ENCODE measurements at places on chromosomes 3 and 15.

DNA sequence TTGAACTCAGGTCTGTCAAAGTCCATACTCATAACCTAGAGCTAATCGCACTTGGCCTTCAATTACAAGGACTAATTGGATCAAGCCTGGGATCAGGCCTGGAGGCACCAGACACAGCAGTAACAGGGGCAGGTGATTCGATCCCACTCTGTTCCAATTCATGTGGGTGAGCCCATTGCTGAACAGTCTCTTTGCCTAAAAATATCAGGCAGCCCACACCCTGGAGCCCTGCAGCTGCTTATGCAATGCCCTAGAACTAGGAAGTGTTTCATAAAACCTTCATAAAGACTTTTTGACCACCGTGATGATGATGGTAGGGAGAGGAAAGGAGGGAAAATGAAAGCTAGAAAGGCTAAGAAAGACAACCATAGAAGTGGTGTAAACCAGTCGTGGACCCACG lies 47.8 kb upstream of the NEO1 start:
- DNase-seq, result no peak

GRCh38 chr3:100577382-100578008 lies 31.9 kb upstream of the ADGRG7 start:
- DNase-seq, result no peak

- DNase-seq, result peak; percentile 66
Observed at GRCh38 chr3:170467571-170468147, 49.0 kb downstream of the CLDN11 start.

DNA sequence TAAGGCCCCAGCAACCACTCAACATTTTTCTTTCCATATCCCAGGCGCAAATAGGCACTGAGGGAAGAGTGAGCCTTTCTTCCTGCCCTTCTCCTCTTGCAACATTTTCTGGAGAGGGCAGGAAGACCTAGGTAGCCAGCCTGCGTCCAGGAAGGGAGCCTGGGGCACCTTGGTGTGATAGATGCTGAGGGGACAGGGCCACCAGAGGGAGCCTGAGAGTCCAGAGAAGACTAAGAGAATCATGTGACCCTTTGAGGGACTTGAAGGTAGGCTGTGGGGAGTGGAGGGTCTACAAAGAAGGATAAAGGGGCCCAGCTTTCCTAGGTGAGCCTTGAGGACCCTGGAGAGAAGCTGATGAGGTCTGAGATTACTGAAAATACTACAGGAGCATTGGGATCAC lies 346.6 kb downstream of the CNTN6 start:
- no peak for DNase-seq

DNA sequence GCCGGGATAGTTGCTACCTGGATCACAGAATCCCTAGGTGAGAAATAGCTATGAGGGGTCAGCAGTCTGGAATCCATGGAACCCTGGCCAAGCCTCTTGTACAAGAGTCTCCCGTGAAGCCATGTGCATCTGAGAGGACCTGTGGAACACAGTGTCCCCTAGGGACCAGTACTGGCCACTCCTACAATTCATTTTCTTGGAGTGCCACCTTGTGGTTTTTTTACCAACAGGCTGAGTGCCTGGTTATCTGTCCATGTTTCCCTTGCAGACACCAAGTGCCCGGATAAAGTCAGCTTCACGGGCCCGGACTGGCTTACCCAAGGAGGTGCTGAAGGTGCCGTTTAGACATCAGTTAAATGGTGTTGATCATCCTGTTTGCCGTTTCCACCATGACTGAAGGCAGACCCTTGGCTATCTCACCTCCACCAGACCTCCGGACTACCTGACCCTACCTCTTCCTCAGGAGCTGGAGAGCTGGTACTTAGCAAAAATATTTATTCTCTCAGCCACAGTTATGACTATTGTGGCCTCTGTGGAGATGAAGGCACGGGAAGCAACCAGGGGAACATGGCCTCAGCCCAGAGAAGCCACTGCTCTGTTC lies 93.9 kb downstream of the RBPMS2 start:
- peak; percentile 15 for DNase-seq

DNA sequence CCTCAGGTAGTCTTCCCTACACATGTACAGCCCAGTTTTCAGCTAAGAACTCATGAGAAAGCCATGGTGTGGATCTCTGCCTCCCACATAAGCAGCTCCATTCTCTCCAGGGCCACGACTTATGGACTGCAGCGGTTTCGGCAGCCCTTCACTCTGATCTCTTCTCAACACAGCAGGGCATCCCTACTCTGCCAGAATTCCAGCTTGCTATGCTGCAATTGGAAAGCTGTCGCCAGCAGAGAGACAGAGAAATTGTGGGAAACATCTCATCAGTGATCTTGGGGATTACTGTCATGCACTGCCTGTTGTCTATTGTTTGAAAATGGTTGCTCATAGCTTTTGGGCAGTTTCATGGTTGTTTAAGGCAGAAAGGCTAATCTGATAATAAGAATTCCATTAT lies 11.9 kb upstream of the BLM start:
- no peak for DNase-seq

- DNase-seq, result no peak
Observed at GRCh38 chr3:15458212-15458780, 30.9 kb downstream of the EAF1 start.

- no peak for DNase-seq
Observed at GRCh38 chr3:113063126-113063894, 72.5 kb downstream of the GTPBP8 start.

- no peak for DNase-seq
Observed at GRCh38 chr3:139024968-139025367, 4.2 kb upstream of the PRR23B start.

- no peak for DNase-seq
Observed at GRCh38 chr3:172030181-172030580, 9.2 kb upstream of the FNDC3B start.

DNA sequence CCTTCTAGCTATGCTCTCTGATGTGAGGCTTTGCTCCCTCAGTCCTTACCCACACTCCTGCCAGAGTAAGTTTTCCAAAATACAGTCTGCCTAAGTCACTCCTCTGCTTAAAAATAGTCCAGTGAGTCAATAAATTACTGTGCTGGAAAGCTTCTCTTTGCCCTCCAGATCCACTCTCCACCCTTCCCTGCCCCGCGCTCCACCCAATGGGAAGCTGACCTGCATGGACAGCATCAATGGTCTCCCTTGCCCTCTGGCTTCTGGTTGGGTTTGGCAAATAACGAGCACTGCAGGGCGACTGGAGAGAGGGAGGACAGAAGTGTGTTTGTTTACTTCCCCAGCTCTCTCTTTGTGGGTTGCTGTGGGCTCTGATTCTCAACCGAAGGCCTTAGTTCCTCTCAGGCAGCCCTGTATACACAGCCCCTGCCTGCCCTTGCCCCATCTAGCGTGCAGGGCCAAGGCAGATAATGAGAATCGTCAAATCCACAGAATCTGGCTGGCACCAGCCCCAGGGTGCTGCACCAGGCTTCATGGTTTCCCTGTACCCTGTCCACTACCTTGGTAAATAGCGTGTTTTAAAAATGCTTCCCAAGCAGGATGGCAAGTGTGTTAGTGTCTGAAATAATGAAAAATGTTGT lies 110.4 kb downstream of the ADAMTSL3 start:
- DNase-seq, result no peak

DNA sequence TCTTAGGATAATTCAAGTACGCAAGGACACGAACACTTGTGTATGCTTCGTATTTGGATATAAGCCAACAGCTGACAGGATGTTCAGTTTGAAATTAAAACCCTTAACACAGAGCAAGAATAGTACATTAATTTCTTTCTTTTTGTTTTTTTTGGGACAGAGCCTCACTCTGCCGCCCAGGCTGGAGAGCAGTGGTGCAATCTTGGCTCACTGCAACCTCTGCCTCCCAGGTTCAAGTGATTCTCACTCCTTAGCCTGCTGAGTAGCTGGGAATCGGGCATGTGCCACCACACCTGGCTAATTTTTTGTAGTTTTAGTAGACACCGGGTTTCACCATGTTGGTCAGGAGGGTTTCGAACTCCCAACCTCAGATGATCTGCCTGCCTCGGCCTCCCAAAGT lies 32.4 kb downstream of the TOMM70 start:
- no peak for DNase-seq

DNA sequence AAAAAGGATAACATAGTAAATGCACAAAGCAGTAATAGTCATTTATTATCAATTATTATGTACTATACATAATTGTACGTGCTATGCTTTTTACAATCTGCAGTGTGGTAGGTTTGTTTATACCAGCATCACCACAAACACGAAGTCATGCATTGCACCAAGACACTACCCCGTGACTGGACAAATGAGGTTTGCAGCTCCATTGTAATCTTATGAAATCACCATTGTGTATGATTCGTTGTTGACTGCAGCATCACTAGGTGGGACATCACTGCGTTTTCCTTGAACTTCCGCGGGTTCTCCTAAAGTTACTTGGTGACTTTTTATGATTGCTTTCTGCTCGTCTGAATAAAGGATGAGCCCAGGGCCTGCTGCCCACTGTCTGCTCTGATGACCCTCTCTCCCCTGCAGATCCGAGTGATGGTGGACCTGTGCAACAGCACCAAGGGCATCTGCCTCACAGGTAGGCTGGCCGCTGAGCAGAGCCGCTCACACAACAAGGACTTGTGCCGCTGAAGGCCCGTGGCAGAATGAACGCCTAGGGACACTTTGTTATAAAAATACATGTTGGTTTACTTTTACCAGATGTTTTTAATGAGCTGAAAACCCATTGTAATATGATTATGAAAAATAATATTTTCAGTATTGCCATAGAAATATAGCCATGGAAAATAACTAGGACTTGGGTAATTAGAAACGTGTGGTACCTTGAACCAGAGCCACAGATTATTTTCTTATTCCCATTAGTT lies 35.8 kb downstream of the GLDN start:
- no peak for DNase-seq

GRCh38 chr15:73750438-73750837 lies 2.7 kb downstream of the INSYN1 start:
- no peak for DNase-seq

- no peak for DNase-seq
Observed at GRCh38 chr3:42052132-42052483, 39.0 kb upstream of the TRAK1 start.

DNA sequence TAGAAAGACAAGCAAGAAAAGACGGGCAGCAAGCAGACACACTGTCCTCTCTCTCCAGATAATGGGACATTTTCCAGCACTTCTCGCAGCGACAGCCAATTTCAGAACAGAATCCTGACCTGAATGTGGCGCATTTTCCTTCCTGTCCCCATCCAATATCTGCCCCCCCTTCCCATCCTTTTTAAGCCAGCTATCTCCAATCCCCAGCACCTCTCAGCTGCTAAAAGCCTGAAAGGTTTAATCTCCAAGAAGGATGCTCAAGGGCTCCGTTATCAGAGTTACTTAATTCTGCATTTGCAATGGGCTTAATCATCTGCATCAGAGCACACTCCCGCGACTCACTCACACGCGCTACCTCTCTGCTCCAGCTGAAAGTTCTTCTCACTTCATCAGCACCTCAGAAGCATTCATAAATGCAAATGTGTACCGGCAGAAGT lies 50.5 kb downstream of the SRGAP3 start:
- no peak for DNase-seq

GRCh38 chr3:162274070-162274469 lies 777.5 kb downstream of the OTOL1 start:
- no peak for DNase-seq

DNA sequence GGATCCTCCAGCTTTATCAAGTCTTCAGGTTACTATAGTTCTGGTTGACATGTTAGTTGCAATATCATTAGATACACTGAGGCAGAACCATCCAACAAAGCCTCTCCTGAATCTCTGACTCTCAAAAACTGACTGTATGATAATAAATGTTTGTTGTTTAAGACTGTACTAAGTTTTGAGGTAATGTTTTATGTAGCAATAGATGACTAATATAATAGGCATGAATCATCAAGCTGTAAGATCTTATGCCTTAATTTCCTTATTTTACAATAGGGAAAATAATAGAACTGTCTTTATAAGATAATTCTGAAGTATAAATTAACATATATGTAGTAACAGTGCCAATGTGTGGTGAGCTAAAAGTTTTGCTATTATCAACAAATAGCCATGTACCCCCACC lies 88.9 kb upstream of the TBC1D5 start:
- DNase-seq, result no peak

DNA sequence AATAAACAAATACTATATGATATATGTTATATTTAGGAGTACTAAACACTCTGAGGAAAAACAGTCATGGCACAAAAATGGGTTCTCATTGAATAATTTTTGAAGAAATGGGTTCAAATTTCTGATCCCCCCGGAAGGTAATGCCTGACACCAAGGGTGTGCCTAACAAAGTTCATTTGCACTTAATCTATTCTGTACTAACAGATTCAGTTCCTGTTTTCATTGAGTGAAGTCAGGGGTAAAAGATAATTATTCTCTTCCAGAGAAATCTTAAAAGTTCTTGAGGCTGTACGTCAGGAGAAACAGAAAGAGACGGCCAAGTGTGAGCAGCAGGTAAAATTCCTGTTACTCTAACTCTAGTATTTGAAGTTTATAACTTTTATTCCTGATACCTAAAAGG lies 34.5 kb upstream of the TMEM42 start:
- no peak for DNase-seq

GRCh38 chr15:90358124-90359033 lies 6.3 kb downstream of the ZNF774 start:
- no peak for DNase-seq

GRCh38 chr3:138873471-138874278 lies 38.9 kb upstream of the PIK3CB start:
- no peak for DNase-seq

DNA sequence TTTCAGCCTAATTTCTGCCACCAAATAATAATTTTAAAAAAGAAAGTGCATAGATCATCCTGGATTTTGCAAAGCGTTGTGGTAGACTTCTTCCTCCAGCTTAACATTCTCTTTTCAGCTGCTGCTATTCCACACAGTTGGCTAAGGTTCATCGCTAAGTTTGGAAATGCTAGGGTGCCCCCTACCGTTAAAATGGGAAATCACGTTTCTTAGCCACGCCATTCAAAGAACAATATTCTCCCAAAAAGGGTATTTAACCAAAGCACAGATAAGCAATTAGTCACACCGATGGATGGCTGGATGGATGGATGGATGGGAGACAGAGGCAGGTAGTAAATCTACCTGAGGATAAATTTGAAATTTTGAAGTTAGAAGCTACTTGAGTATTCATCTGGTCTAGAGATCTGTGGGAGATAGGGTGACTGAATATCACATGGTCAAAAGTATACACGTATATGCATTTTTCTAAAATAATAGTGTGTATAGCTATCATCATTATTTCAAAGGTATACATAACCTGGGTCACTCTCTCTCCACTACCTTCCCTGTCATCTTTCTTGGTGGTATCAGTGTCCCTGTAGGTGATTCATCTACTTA lies 67.2 kb downstream of the EFHB start:
- peak; percentile 45 for DNase-seq

GRCh38 chr3:73437828-73438227 lies 186.9 kb downstream of the PDZRN3 start:
- no peak for DNase-seq

GRCh38 chr15:31150732-31151231 lies 49.3 kb upstream of the TRPM1 start:
- DNase-seq, result no peak

GRCh38 chr3:192887701-192888100 lies 30.0 kb downstream of the MB21D2 start:
- no peak for DNase-seq

DNA sequence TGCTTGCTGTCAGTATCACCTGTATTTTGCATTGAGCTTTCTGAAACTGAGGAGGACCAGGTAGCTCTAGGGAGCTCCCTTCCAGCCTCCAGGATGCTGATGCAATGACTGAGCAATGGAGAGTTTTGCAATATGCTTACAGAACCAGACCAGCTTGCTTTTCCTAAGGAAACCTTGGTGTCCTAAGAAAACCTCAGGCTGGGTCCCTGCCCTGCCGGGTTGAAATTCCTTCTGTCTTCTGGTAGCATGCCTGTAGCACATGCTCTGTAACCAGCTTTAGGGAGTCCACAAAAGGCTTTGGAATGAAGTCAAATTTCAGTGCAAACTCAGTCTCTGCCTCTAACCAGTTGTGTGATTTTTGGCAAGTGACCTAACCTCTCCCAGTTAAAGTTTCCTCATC lies 65.8 kb upstream of the GSK3B start:
- DNase-seq, result no peak

Data from NCI-H774 (cell line).